ENCODE measurements at places on chromosomes 1 and 21. TPM values are rescaled to one million over a fixed set of nuclear protein-coding genes. Genes with fewer than 3 reads are reported as not detected.
A peak's percentile ranks its signal among the peaks of the same experiment; 100 is the strongest.

GRCh38 chr1:94092210-94092613, 28.7 kb downstream of the ABCA4 start:
- DNase-seq, result no peak

DNA sequence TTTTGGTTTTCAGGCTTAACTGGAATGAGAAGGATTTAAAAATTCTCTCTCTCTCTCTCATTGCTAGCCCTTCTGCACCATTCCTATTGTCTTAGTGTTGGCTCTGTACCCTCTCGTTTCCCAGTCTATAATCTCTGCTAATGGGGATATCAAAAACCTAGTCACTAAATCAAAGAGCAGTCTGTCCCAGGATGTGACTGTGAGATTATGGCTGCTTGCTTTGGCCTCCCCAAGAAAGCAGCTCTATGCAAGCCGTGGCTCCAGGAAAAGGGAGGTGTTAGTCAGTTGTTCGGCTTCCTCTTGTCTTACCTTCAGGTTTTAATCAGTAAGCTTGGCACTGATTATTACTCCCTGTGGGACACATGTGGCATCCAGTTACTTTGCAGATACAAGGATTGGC, 468.8 kb downstream of the USP25 start:
- DNase-seq, result no peak

RUSC1 gene
- 18.0 TPM for total RNA-seq

GRCh38 chr1:210627755-210628154, 299.1 kb downstream of the HHAT start:
- no peak for DNase-seq

DNA sequence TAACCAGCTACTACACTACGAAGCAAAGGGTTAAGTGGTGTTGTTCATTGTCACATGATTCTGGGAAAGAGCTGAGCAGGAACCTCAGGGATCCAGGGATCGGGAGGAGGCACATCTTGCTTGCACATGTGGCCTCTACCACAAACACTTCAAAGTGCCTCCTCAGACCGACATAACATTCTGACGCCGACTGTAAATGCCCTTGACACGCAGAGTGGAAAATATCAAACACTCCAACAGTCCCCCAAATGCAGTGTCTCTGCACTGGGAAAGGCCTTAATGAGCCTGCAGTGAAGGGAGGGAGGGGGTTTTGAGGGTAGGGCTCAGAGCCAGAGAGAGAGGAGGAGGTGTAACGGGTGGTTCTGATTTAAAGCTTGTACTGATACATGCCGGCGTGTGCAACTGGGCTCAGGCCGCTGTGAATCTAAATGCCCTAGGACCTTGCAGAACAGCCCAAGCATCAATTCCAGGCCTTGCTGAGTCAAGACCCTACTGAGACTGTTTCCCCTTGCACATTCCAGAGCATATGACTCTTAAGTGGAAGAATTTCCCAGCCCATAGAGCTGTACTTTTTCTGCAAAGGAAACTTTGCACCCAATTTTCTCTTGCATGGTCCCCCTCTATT, 163.7 kb downstream of the NTMT2 start:
- DNase-seq, result no peak

DNA sequence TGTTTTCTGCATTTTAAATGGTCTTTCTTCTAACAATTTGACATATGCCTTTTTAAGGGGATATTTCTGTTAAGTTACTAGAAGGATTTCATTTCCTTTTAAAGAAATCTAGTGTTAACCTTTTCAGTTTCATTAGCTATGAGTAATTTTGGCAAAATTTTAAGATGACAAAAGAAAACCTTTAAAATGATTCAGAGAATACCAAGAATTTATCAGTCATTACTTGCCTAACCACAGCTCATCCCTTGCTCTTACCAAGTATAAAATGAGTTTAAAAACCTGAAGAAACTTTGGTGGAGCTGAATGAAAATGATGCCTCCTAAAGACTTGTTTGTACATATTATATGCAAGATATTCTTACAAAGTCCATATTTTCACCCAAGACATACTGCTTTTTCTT, 101.7 kb downstream of the NEK7 start:
- DNase-seq, result no peak

DNA sequence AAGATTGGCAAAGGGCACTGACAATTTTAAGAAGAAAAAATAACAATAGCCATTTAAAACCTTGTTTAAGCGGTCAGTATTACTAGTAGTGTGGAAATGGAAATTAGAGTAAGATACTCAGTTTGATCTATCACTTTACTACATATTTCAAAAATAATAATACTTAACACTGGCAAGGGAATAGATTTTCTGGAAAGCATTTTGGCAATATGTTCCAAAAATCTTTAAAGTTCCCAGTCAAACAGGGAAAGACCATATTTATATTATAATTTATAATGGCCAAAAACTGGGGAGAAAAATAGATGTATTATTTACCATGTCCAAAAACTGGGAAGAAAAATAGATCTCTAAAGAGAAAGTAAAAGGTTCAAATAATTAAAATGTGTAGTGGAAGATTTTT, 28.6 kb upstream of the C1orf21 start:
- DNase-seq, result no peak

SPOCD1 gene
- not detected for total RNA-seq

DNA sequence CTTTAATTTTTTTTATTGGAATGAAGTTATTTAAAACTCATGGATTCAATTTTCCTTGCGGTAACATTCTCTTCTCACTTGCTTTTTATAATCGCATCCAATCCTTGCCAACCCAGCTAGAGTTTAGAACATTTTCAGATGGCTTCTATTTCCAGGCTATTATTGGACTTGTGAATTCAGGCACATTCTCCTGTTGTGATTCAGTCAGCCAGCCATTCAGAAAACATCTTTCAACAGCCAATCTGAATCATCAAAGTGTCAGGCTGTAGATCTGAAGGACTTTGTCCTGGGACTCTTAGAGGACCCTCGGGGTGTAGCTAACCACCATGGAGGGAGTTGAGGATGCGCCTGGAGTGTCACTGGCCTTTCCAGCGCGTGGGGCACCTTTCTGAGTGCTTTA, 92.4 kb downstream of the PRDM2 start:
- no peak for DNase-seq

DNA sequence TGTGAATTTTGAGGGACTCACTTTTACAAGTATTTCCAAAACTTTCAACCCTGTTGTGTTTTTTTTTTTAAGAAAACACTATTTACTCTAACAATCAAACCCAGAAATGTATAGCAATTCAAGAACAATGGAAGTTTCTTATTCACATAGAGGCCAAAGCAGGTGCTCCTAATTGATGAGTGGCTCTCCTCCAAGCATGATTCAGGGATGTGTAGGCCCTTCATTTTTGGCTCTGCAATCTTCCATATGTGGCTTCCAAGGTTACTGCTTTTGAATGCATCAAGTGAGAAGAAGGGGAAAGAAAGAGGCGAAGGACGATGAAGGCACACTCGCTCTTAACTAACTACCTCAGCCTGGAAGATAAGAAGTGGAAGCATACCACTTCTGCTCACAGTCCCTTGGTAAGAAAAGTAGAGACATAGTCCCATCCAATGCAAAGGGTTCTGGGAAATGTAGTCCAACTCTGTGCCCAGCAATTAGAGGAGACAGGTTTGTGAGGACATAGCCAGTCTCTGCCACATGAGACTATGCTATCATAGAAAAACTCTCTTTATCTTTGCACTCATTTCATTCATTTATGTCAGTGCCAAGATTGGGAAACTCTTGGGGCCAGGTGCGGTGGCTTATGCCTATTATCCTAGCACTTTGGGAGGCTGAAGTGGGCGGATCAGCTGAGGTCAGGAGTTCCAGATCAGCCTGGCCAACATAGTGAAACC, 46.0 kb downstream of the OPTC start:
- DNase-seq, result no peak

TEX38 gene
- 0.22 TPM for total RNA-seq

GRCh38 chr1:24870551-24871195, 59.4 kb downstream of the RUNX3 start:
- no peak for DNase-seq

GRCh38 chr1:7247158-7247557, 461.9 kb downstream of the CAMTA1 start:
- DNase-seq, result no peak

- DNase-seq, result no peak
These were observed 283.5 kb downstream of the S1PR1 start for GRCh38 chr1:101520302-101520701.

IGSF3 gene
- total RNA-seq, result 19.9 TPM

LEFTY2 gene
- 0.69 TPM for total RNA-seq

MPZ gene
- 3.5 TPM for total RNA-seq

DNA sequence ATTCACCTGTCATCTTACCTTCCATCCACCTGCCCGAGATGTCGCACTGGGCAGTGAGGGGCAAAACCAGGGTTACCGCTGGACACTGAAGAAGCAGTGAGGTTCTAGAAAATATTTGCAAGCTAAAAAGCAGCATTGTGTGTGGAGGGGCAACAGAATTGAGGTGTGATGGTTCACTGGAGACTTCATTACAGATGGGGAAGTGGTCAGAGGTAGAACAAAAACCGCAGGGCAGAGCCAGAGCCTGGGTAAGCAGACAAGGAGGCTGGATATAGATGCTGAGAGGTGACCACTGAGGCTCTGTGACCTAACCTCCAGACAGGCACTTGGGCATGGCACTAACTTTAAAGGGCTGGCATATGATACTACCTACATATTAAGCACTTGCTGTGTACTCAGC, 363.9 kb upstream of the PROX1 start:
- no peak for DNase-seq

- no peak for DNase-seq
These were observed 20.6 kb downstream of the TESK2 start for GRCh38 chr1:45470306-45470798.

- peak; percentile 19 for DNase-seq
These were observed 352 bp downstream of the KCNK1 start for GRCh38 chr1:233614173-233614742.

GRCh38 chr1:170768929-170769328, 105.0 kb downstream of the PRRX1 start:
- DNase-seq, result no peak

DNA sequence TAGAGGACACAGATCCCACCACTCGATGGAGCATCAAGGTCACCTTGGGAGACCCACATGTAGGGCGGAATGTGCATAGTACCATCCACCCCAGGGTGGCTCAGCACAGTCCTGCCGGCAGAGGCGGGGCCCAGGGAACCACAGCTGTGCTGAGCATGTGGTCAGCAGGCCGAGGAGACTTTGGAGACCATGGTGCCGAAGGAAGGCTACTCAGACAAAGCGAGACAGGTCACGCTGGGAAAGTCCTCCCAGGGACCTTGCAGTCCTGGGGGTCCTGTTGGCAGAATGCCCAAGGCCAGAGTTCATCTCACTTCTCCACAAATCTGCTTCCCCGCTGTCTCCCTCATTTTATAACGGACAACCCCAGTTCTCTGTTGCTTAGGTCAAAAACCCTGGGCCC, 22.5 kb downstream of the WNT3A start:
- DNase-seq, result no peak

GRCh38 chr1:31585736-31586365, 9.5 kb downstream of the TINAGL1 start:
- DNase-seq, result no peak

SYCP1 gene
- total RNA-seq, result not detected

- no peak for DNase-seq
These were observed 30.0 kb upstream of the SDE2 start for GRCh38 chr1:226029093-226029496.

GBP6 gene
- 0.08 TPM for total RNA-seq

NTNG1 gene
- 0.30 TPM for total RNA-seq

- DNase-seq, result no peak
These were observed 188.6 kb downstream of the HS2ST1 start for GRCh38 chr1:87103074-87103473.

MTOR gene
- total RNA-seq, result 34.9 TPM

DNA sequence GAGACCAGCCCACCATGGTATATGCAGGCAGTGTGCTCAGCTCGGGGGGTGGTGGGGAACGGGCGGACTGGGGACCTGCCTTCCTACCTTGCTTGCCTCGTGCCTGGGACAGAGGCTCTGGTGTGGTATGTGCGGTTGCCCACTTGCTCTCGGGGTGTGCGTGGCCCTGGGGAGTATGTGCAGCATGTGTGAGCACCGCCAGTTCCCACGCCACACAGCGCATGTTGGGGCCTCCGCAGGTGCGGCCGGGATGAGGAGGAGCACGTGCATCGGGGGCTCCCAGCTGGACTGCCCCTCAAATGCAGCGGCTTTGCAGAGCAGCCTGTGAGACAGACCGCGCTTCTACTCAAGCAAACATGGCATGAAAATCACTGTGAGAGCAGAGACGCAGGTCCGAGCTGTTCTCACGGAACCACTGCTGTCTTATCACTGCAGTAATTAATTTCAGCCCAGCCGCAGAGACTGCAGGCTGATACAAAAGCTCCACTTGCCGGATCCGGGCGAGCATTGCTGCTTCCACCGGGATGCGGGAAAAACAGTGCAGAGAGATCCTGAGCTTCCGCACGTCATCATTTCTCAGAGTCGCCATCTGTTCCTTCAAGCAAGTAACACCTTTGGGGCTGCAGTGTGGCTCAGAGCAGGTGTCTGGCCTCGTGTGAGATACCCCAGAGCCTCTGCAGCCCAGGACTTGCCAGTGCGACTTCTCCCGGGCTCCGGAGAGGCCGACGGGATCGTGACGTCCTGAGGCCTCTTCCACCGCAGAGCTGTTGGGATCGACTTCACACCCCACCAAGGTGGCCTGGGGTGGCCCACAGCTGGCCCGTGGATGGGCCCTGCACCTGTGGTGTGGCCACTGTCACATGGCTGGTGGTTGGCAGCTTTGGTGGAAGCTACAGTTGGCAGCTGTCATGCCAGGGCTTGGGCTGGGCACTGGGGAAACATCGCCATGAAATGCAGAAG, 92.6 kb upstream of the ACTRT2 start:
- no peak for DNase-seq

DNA sequence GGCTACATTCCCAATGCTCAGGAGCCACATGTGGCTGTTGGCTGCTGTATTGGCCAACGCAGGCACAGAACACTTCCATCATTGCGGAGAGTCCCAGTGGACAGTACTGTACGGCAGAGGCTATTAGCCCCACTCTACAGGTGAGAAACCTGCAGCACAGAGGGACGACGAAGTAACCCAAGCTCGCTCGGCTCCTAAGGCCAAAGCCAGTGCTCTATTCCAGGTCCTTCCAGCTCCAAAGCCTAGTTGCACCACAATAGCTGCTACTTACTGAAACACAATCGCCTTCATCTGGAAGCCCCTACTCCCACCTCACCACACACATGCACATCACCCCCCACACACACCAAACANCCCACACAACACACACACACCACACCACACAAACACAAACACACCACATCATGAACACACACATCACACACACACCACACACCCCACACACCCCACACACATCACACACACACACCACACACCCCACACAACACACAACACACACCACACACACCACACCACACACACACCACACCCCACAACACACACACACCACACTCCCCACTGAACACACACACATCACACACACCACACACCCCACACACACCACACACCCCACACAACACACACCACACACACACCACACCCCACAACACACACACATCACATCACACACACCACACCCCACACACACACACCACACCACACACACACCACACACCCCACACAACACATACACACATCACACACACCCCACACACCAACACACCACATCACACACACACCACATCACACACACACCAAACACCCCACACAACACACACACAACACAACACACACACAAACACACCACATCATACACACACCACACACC, 3.2 kb downstream of the LYPD8 start:
- DNase-seq, result no peak

Data from left ventricle myocardium inferior (tissue), 1 donor.